Keratinocyte (primary cell): ENCODE measurements at places on chromosomes 5 and 9. TPM values are rescaled to one million over a fixed set of nuclear protein-coding genes. Genes with fewer than 3 reads are reported as not detected.

GRCh38 chr9:122463828-122464632 lies 13.7 kb downstream of the OR1J1 start:
- no peak for DNase-seq

- DNase-seq, result peak; percentile 2
Measured at GRCh38 chr5:53820802-53821171, 260.3 kb downstream of the NDUFS4 start.

GRCh38 chr9:134065612-134066419 lies 2.0 kb downstream of the BRD3 start:
- peak; percentile 26 for DNase-seq

Gene LEAP2
- polyA plus RNA-seq, result 0.28 to 1.2 TPM (median 0.50 TPM) in 3 replicates

Gene MEGF10
- polyA plus RNA-seq, result not detected in 3 replicates

Gene ZBTB34
- polyA plus RNA-seq, result 4.2 to 6.4 TPM (median 5.9 TPM) in 3 replicates

Gene WWC1
- polyA plus RNA-seq, result 18.3 to 22.6 TPM (median 19.8 TPM) in 3 replicates

DNA sequence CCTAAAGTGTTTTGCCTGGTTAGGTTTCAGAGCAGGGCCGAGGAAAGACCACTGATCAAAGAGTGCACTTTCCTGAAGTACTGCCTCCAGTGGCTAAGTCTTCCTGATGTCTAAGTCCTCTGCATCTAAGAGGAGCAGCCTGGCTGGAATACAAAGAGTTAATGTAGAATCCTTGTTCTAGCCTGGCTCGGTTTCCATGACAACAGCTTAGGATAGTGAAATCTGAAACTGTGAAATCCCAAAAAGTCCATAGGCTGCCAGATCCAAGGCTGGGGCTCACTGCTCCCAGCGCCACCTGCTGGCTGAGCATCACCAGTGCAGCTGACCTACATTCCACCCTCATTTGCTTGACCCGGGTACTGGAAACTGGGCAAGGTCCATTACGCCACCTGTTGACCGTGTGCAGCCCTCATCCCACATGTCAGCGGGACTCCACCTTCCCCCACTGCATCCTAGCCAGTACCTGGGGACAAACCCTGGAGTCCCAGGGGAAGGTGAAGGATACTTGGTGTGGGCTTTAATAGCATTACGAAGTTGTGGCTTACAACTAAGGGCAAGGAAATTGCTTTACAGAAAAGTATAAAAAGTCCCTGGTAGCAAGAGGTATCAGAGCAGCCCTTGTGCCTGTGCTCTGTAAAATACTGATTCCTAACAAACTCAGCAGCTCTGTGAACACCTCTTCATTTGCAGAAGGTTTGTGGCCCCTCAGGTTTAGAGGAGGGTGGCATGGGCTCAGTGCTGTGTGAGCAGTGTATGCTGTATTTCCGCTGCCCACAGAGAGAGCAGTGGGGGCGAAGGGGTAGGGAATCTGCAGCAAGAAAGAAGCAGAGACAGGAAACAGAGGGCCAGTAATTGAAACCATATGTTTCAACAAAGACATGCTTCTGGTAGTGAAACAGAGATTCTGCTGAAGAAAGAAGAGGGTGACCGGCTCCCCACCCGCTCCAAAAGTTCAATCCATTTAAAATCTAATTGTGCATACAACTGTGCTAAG lies 36.0 kb downstream of the PCDHGC5 start:
- peak; percentile 67 for DNase-seq

DNA sequence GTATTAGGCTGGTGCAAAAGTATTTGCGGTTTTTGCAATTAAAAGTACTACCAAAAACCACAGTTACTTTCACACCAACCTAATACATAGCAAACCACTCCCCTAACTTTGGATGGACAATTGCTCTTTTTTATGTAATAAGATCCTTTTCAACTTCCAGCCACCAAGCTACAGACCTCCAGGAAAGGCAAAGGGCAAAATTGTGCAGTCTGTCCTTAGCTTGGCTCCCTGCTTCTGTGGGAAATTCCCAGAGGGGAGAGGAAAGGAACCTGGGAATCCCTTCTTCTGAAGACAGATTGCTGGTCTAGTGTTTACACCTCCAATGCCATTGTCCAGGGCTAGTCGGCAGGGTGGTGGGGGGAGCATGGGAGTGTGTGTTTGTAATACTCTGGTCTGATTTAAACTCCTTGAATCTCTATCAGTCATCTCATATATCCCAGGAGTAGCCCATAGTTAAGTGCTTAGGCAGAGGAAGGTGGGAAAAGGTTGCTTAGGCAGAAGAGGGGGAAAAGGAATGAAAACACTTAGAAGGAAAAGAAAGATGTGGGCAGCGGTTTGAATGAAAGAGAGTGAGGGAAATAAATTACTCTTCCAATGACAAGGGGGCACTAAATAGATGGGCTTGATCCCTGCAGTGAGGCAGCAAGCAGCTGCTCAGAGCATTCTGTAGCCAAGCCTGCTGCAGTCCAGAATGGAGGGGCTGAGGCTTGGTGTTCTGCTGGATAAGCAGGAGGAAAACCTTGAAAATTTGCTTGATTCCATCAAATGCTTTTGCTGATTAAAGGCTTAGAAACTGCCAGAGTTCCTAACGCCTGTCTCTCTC lies 86.9 kb upstream of the MAP1B start:
- DNase-seq, result no peak

Gene KLF4
- 14.9 to 37.1 TPM (median 31.5 TPM) in 3 replicates for polyA plus RNA-seq

Gene LRRC19
- polyA plus RNA-seq, result not detected in 3 replicates

DNA sequence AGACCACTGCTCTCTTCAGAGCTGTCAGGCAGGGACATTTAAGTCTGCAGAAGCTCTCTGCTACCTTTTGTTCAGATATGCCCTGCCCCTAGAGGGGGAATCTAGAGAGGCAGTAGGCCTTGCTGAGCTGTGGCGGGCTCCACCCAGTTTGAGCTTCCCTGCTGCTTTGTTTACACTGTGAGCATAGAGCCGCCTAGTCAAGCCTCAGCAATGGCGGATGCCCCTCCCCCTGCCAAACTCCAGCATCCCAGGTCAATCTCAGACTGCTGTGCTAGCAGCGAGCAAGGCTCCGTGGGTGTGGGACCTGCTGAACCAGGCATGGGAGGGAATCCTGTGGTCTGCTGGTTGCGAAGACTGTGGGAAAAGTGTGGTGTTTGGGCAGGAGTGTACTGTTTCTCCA lies 59.9 kb downstream of the CAVIN4 start:
- DNase-seq, result no peak

DNA sequence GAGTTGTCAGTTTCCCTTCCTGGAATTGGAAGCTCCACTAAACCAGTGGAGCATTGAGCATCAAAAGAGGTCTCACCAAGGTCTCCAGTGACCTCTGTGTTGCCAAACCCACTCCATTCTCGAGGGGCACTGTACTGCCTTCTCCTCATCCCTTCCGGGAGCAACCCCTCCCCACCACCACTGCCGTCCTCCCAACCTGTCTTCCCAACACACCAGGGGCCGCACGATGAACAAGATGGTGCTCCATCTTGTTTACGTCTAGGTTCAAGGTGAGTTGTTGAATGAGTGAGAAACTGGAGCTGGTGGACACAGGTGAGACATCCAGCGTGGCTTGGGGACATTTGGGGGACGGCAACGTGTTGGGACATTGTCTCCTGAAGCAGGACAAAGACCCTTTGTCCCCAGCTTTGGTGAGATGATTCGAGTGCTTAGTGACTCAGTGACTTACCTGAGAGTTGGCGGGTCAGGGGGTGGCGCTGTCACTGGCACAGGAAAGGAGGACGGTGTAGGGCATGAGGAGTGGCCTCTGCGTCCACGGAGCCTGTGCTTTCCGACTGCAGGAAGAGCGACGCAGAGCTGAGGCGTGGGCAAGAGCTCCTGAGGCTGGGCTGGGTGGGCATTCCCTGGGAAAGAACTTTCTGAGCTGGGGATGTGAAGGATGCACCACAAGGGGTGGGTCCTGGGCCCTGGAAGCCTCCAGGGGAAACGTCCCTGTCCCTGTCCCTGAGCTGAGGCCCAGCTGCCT lies 44.8 kb upstream of the RNU6ATAC start:
- DNase-seq, result no peak

DNA sequence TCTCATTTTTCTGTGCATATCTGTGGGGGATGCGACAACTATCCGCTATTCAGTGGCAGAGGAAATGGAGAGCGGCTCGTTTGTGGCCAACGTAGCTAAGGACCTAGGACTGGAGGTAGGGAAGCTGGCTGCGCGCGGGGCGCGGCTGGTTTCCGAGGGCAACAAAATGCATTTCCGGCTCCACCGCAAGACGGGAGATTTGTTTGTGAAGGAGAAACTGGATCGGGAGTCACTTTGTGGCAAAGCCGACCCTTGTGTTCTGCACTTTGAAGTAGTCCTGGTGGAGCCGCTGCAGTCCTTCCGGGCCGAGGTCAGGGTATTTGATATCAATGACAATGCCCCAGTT lies 320 bp downstream of the PCDHB1 start:
- DNase-seq, result no peak

GRCh38 chr9:69885474-69885929 lies 64.9 kb downstream of the CFAP95 start:
- no peak for DNase-seq
